ENCODE measurements at places on chromosomes 1 and 21.

DNA sequence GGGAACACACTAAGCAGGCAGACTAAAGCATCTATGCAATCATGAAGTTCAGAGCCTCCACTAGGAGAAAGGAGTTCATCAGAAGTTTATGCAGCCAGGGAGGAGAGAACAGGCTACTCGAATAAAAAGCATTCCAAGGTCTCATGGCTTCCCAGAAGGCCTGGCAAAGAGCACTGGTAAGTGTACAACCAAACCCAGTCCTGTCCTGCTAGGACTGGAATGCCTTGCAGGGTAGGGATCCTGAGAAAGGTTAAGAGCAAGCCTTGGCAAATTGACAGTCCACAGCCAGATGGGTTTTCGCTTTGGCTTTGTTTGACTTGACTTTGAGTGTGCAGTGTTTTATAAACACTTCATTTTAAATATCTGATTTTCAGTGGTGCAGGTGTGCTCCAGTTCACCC lies 133.6 kb upstream of the ATP1B1 start:
- no peak for DNase-seq

DNA sequence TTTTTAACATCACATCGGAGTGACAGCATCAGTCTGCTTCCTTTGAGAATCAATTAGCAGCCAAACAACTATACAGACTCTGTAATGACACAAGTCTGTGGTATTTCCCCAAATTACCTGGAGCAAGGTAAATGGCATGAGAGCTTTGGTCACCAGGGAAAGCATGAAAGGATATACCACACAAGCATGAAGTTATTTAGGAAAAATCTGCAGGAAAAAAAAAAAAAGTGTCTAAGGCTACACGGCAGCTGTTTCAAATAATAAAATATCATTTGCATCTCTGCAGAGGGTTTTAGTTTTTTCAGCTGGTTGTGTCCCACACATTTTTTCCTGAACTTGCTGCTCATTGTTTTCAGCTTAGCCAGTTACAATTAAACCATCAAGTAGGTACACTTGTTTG lies 234.7 kb downstream of the TTLL7 start:
- DNase-seq = no peak

DNA sequence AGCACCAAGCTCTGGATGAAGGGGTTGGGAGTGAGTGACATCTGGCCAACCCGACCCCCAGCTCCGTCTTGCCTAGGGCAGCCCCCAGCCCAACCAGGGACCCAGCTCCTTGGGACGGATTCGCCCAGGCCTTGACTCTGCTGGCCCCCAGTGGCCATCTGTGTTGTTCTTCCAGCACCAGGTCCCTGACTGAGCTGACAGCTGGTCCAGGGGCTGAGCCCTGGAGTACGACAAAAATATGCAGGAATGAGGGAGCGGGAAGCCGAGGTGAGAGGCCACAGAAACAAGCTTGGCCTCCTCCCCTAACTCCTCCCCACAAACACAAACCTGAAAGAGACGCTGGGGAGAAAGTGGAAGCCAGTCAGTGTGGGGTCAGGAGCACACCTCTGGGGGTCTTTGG lies 55.0 kb upstream of the PAX7 start:
- DNase-seq = peak; percentile 22

DNA sequence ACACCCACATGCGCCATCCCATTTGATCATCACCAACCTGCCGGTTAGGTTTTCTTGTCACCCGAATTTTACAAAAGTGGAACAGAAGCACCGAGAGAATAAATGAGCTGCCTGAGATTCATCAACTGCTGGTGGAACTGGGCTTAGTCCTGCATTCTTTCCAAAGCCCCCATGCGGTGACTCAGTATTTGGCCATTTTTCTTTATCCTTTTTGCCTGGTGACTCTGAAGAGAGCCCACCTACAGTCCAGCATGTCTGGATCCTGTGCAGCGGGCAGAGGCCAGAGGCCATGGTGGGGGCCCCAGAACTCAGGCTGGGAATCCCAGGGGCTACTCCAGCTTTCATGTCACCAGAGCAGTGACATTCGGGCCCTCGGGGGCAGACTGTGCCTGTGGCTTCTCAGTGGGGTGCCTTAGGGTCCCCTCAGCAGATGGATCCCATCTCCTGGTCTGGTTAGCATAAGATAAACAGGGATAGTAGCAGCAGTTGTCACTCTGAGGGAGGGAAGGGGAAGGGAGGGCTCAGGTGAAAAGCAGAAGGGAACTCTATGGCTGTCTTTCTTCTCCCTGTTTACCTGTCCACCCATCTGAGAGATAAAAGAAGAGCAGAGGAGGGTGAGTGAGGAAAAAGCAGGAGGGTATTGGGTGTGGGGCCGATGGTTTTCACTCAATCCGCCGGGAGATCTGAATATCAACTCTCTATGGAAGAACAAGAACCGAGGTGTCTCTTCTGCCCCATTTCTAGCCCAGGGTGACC lies 63.2 kb downstream of the KIF26B start:
- no peak for DNase-seq

DNA sequence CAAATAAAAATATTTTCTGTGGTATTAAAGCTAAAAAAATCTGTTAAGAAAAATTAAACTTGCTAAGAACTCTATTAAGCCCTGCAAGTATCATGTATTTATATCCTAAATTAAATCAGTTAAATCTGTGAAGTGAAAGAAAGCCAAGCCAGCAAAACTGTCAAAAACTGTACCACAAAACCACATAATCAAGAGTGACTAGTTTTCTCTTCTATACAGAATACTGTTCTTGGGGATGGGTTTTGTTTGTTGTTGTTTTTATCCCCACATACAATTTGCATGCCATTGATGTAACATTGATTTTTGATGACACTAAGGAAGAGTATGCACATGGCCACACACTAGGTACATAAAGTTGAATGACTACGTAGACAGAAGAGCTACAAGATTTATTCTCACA lies 20.4 kb downstream of the DPH5 start:
- no peak for DNase-seq

- DNase-seq = no peak
Observed at GRCh38 chr1:182114627-182115023, 53.1 kb upstream of the ZNF648 start.

- DNase-seq = no peak
Observed at GRCh38 chr1:21293537-21294265, 3.4 kb upstream of the ECE1 start.
